ENCODE measurements at places on chromosomes 7 and 10.

- no peak for DNase-seq
Measured at GRCh38 chr7:51918581-51918980, 602.0 kb upstream of the COBL start.

- DNase-seq, result no peak
Measured at GRCh38 chr7:18289788-18290187, 205.8 kb upstream of the HDAC9 start.

DNA sequence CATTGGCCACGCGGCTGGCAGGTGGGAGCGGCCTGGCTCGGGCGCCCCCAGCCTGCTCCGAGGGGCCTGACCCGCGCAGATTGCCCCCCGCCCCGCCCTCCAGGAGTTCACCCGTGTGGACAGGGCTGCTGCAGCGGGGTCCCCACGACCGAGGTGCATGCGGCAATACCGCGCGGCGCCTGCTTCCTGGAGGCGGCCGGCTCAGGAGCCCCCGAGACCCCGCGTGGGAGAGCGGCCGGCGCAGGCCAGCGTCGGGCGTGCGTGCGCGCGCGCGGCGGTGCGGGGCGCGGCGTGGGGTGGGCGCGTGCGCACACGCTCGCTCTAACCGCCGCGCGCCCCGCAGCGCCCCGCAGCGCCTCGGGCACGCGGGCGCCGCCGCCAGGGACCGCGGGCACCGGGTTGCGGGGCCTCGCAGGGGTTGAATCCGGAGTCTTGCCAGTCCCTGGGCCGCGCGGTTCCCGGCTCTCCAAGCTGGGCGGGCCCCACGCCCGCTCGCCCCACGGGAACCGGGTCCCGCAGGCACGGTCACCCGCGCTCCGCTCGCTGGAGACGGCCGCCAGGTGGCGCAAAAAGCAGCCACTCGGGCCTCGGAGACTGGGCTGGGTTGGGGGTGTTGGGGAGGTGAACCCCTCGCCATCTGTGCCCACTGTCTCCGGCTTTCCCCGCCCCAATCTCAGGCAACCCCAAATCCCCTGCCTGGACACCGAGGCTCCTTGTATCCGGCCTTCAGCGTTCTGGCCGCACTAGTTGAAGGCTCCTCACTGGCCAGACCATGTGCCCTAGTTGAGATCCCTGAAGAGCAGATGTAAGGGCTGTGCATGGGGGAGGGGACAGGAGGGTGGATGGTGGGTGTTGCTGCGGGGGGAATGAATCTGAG lies 1.3 kb upstream of the ACHE start:
- DNase-seq, result peak; percentile 59

GRCh38 chr7:816751-817671 lies 15.3 kb upstream of the SUN1 start:
- peak; percentile 71 for DNase-seq

DNA sequence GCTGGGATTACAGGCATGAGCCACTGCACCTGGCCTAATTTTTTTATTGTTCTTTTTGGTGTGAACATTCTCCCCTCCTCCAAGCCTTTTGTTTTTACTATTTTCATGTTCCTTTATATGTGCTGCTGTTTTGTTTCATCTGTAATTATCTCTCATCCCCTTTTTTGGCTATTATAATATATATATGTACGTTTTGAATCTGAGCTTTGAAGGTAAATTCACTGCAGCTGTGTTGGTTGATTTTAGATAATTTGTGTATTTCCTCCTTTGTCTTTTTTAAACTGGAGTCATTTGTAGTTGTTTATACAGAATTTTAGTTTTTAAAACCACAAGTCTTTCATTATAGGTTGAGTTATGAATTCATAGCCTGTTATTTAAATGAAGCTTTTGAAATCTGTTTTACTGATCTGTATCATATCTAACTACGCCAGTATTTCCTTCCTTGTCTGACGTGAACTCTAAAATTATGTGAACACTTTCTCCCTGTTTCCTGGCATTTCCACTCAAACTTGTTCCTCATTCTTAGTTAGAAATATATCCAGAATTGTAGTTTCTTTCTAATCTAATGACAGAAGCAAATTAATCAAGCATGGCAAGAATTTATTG lies 54.9 kb downstream of the PTEN start:
- no peak for DNase-seq

DNA sequence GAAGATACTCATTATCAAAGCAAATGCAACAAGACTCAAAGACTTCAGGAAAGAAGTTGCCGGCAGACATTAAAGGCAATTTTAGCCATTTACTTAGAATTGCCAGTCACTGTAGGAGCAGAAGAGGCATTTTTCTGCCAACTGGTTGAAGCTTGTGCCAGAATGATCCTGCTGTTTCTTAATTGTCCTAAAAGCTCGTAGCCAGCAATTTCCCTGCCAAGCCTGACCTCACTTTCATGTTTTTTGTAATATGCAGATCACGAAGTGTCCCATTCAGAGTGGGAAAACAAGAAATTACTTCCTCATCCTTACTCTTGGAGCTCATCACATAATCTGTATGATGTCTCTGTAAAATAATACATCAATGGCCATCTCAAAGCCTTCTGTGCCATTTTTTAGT lies 130.9 kb upstream of the ANKRD1 start:
- no peak for DNase-seq

- DNase-seq, result no peak
Measured at GRCh38 chr10:33150146-33150545, 184.3 kb downstream of the NRP1 start.

DNA sequence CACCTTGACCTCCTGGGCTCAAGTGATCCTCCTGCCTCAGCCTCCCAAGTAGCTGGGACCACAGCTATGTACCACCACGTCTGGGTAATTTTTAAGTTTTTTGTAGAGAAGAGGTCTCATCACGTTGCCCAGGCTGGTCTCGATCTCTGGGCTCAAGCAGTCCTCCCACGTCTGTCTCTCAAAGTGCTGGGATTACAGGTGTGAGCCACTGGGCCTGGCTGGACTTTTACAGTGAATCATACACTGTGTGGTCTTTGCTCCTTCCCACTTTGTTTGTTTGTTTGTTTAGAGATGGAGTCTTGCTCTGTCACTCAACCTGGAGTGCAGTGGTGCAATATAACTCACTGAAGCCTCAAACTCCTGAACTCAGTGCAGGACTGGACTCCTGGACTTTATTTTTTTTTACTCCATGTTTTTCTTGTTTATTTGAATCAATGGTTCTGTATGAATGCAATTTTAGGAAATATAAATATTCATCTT lies 12.5 kb downstream of the PPIA start:
- DNase-seq, result no peak

DNA sequence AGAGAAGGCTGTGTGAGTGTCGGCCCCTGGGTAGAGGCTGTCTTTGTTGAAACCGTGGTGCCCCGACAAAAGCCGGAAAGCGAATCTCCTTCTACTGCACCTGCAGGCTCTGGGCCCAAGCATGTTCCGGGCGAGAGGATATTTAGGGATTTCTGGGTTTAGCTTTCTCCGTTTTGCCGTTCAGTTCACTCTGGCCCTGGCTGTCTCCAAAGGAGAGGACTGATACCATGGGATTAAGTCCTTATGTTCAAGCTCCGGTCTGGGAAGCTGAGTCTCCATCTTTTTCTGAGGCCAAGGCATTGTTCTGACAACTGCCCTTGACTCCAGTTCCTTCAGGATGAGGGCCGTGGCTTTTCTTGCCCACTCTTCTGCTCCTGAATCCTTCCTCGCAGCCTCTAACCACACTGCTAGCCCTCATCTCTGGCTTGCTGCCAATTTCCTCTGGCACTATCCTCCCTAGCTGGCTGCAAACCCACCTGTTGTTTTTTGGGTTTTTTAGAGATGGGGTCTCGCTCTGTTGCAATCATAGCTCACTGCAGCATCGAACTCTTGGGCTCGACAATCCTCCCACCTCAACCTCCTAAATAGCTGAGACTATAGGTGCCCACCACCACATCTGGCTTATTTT lies 206.8 kb downstream of the SKIDA1 start:
- DNase-seq, result no peak

GRCh38 chr10:43249151-43249961 lies 17.5 kb downstream of the RASGEF1A start:
- peak; percentile 33 for DNase-seq

GRCh38 chr10:128664729-128665128 lies 538.5 kb upstream of the MKI67 start:
- DNase-seq, result no peak

DNA sequence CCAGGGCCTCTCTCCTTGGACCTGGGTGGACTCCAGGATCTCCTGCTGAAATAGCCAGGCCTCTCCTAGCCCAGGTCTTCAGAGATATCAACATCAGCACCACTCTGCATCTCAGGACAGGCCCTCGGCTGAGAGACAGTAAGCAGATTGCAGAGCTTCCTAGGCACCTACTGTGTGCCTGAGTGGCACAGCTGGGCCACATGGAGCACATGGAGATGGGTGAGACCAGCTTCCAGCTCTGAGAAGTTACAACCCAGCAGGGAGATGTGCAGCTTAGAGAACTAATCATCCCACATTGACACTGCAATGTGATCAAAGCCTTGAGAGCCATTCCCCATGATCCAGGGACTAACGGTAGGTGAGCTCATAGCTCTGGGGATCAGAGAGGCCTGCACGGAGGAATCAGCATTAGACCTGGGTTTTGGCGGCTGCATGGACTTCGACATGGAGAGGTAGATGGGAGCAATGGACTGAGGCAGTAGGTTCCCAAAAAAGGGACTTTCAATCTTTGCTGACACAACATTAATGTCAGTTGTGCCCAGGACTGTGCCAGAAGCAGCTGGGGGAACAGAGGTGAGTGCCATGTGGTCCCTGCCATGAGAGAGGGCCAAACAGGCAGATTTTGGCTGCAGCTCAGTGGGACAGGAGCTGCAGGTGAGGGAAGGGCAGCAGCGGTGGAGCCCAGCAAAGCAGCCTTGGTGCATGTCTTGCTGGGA lies 76.0 kb upstream of the LEP start:
- no peak for DNase-seq

DNA sequence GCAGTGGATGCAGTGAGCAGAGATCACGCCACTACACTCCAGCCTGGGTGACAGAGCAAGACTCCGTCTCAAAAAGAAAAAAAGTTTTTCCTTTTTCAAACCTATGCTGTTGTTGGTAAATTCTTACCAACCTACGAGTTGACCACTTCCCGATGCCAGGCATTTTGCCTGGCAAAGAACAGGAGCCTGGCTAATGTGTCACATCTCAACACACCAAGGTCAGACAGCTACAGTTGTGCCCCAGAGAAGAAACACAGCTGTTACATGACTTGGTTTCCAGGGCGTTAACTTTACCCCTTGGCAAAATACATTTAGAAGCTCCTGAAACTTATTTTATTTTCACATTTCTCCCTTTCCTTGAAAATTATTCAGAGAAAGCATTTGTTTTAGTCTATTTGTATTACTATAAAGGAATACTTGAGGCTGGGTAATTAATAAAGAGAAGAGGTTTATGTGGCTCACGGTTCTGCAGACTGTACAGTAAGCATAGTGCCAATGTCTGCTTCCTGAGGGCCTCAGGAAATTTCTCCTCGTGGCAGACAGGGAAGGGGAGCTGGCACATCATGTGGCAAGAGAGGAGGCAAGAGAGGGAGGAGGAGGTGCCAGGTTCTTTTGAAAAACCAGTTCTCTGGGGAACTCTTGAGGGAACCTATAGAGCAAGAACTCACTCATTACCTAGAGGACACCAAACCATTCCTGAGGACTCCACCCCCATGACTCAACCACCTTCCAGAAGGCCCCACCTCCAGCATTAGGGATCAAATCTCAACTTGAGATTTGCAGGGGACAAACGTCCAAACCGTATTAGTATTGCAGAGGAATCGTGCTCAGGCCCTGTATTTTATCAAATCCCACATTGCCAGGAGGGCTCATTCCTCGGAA lies 83.3 kb downstream of the PAXIP1 start:
- DNase-seq, result no peak

DNA sequence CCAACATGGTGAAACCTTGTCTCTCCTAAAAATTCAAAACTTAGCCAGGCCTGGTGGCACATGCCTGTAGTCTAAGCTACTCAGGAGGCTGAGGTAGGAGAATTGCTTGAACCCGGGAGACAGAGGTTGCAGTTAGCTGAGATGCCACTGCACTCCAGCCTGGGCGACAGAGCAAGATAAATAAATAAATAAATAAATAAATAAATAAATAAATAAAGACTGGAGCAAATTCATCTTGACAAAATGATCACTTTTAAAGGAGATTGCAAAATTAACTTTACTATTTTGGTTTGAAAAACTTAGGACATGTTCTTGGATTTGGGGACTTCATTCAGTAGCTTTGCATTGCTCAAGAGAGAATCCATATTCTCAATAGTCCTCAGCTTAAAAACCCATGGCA lies 137.0 kb downstream of the SEMA3A start:
- DNase-seq, result no peak

GRCh38 chr10:93277360-93277759 lies 203.7 kb downstream of the CYP26A1 start:
- no peak for DNase-seq

DNA sequence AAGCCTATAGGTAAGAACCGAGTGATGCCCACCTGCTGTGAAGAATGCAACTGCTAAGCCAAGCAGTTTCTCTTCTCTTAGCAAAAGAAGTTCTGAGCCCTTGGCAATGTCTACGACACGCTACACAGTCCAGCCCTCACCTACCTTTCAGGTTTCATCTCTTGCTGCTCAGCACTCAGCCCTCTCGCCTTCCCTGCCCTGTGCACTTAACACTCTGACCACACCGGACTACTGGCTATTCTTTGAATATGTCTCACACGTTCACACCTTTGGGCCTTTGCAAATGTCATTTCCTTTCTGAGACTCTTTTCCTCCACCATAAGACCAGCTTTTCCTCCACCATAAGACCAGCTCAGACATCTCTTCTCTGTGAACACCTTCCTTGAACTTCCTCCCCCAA lies 67.0 kb upstream of the ITGB1 start:
- DNase-seq, result no peak

DNA sequence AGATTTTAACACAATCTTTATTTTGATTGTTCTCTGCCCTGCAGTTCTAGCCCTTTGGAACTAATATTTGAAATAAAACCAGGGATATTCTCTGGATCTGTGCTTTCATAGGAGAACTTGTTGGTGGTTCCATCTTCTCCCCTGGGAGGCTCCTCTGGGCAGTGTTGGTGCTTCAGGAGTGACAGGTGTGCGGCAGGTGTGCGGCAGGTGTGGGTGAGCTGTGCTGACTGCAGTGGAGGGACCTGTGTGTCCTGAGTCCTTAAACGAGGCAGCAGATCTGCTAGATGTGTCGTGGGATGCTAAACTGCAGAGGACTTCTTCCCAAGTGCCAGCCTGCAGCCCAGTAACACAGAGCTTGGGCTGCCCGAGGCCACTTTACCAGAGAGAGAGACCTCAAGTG lies 98.4 kb downstream of the LYZL1 start:
- no peak for DNase-seq

- DNase-seq, result no peak
Measured at GRCh38 chr7:139186146-139186545, 44.9 kb upstream of the UBN2 start.

- no peak for DNase-seq
Measured at GRCh38 chr10:17981766-17982380, 30.2 kb downstream of the SLC39A12 start.

All from activated naive CD4-positive, alpha-beta T cell treated with anti-CD3 and anti-CD28 coated beads for 36 hours (primary cell).